ENCODE measurements at places on chromosomes 1 and 21.

DNA sequence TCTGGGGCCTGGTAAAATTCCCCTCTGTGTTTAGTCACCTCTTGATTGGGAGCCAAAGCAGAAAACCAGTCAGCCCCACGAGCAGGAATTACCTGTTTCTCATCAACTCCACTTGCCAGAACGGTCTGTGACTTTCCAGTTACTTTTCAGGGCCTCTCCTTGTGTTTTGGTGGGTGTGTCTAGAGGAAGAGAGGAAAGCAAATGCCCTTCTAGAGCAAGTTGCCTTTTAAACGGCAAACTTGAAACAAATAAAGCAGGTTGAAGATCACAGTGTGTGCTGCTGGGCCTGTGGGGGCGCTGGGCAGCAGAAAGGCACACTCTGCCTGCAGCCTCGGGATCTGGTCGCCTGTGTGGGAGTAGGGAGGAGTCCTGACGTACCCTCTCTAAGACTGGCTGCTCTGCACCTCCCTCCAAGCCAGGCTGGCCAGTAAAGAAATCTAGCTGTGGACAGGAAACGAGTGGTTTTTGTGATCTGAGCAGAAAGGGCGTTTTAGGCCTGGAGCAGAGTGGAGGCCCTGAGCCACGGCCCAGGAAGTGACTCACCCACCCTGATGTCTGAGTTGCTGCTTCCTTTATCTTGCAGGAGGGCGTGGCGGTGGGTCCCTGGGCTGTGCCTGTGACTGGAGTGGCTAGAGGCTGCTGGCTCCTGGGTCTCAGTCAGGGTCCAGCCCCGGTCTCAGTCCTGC, 11.1 kb upstream of the S100A11 start:
- DNase-seq: peak; percentile 65

GRCh38 chr1:24591781-24592180, 35.9 kb downstream of the NCMAP start:
- DNase-seq: no peak

DNA sequence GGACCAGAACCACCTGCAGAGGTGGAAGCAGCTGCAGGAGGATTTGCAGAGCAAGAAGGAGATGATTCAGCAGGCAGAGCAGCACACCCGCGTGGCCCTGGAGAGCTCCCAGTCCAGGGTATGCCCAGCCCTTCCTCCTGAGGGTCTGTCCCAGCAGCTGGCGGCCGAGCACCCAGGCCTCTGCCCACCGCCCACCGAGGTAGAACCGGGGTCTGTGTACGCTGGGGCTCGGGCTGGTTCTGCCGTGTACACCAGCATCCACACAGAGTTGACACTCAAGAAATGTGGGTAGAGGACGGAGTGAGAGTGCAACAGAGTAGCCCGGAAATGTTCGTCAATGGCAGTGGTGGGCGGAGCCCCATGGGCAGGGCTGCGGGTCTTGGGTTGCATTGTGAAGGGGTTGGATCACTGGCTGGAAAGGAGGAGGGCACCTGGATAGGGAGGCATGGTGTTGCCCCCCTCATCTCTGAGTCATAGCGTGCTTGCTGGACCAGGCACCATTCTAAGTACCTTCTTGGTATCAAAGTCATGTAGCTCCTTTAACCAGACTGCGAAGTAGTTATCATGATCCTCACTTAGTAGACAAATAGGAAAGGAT, 5.1 kb upstream of the SMIM1 start:
- DNase-seq: no peak

- no peak for DNase-seq
These were observed 57.1 kb downstream of the TGFB2 start for GRCh38 chr1:218401998-218402785.

DNA sequence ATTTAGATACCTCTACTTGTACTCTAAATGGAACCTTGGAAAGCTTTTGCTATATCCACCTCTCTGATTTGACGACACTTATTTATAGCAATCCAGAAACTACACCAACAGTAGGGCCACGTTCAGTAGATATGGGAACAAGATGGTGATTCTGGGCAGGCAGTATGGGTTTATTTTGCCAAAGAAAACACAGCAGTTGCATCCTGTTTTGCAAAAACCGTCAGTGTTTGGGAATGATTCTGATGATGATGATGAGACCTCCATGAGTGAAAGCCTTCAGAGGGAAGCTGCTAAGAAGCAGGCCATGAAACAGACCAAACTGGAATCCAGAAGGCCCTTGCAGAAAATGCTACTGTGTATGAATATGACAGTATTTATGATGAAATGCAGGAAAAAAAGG, 41.5 kb upstream of the NEXN start:
- DNase-seq: no peak

GRCh38 chr1:94411237-94411636, 7.0 kb upstream of the ABCD3 start:
- DNase-seq: no peak

DNA sequence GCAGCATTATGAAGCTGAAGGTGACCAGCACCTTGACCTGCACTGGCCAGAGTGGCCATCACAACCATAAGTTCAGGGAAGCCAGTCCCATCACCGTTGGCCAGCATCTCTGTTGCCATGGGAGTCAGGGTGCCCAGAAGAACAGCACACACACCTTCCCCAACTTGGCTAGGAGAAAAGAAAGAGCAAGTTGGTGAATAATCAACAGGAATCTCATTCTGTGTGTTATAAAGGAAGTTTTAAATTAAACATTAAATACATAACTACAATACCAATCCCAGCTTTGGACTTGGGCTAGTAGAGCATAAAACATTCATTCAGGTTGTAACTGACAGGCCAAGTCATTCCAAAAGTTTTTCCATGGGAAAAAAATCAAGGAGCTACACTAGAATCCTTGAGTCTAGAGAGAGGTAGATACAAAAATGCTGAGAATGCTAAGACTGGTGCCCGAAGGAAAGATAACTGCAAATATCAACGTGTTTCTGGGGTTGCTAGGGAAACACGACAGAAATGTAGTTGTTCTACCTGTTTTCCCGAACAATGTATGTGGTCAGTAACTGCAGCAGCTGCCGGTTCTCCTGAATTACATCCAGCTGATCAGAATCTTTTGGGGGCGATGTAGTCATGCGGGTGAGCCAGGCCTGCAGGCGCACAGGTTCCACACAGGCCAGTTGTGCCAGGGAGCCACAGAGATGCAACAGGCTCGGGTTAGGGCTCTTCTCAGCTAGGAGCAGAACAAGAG, 45.6 kb downstream of the UBR4 start:
- no peak for DNase-seq

DNA sequence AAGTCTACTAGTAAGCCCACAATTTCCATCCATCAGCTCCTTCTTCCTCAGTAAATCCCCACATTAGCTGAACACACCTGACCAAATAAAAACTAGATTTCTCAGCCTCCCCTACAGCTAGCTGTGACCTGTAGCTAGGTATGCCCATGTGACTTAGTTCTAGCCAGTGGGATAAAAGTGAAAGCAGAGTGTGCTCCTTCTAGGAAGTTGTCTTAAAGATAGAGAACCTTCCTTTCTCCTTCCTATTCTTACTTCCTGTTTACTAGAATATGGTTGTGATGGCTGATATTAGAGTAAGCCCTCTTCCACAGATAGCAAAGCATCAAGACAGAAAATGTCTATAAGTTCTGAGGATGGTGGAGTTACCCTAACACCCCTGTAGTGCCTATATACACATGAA, 67.0 kb downstream of the PIK3R3 start:
- no peak for DNase-seq

DNA sequence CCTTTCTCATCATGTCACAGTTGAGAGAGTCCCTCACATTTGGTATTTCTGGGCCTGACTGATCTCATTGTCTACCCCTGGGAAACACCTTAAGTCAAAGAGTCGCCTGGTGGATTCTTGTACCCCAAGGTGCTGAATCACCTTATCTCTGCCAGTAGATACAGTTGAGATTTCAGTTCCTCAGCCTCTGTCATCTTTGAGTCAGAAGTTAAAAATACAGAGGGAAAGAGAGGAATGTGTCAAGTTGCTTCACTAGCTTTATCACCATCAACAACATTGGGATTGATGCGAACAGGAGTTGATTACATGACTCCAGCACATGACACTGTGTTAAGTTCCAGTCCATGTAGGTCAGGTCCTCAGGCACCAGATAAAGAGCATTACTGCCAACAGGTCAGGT, 513.0 kb downstream of the NUF2 start:
- no peak for DNase-seq

- no peak for DNase-seq
These were observed 139.5 kb upstream of the KCNK2 start for GRCh38 chr1:214943054-214943453.

DNA sequence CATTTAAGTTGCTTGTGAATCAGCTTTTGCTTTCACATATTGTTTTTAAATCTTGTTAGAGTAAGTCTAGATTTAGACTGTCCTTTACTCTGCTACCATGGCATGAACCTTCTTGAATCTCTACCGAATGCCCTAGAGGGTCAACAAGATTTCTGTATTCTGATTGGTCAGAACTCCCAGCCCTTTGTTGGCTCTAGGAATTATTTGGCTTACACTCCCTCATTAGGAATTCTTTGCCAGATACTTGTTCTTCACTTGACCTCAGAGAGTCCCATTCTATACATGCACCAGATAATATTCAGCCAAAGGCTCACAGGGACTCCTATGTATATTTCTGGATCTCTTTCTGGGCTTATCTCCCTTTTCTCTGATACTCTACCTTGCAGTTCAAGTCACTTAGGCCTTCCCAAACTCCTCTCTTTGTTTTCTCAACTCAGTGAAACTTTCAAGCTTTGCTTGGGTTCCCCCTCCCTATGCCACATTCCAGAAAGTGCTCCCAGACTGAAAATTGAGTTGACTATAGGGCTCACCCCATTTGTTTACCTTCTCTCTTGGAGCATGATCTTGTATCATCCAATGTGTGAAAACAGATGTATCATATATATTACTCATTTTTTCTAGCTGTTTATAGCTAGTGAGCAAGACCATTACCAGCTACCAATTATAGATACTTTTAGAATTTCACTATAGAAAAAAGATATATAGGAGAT, 405.0 kb downstream of the PLPP3 start:
- DNase-seq: no peak

- no peak for DNase-seq
These were observed 334.9 kb upstream of the AJAP1 start for GRCh38 chr1:4319496-4319895.

- DNase-seq: no peak
These were observed 11.6 kb upstream of the PADI6 start for GRCh38 chr1:17360272-17360956.

DNA sequence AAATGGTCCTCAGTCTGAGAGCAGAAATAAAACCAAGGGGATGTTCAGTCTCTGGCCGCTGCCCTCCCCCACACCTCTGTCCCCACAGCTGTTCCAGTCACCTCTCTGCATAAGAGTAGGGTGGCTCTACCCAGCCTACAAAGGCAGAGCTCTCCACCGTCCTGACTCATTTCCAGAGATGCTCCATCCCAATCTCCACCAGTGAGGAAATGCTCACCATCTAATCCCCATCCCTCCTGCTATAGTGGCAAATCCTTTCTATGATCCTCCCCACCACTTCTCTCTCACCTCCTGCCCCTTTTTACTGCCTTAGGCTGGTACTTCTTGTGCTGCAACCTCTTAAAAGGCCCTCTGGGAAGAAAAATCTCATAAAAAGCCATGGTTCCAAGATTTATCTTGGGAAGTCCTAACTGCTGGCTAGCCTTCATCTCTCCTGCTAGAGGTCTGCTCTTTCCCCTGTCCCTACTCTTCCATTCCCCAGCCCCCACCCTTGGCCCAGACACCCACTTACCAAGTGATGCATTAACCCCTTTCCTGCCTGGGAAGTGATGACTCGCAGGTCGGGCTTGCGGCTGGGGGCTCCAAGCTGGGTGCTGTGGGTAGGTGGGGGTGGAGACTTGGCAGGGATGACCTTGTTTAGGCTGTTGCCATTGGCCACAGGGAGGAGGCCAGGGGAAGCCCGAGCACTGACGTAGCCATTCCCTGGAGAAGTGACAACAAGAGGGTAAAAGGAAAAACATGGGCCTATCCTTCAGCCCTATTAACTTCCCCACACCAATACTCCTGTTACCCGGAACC, 23.9 kb downstream of the MEF2D start:
- DNase-seq: no peak

GRCh38 chr1:12433323-12434053, 184.5 kb downstream of the DHRS3 start:
- DNase-seq: no peak

- no peak for DNase-seq
These were observed 291.6 kb downstream of the PLPP3 start for GRCh38 chr1:56287721-56288120.

DNA sequence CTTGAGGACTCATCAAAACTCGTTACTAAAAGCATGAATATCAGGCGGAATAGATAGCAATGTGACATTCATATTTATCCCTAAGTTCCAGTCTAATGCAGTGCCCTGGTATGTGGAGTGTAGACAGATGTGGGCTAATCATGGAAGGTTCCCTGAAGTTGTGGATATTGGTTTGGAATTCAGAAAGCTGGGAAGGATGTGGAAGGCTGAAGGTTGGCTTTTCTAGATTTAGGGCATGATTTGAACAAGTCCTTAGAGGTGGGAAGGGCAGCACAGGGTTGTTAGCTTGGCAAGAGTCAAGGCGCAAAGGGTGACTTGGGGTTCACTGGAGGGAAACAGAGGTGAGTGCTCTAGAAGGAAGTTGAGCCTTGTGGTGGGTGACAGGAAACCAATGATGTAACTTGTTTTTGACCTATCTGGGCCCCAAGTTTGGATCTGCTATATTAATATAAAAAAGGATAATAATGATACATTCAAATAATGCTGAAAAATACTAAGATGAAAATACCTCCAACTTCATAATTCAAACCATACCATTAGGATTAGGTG, 21.9 kb downstream of the LGALS8 start:
- no peak for DNase-seq

GRCh38 chr1:155322953-155323728, 2.4 kb downstream of the RUSC1 start:
- peak; percentile 91 for DNase-seq

- DNase-seq: no peak
These were observed 101.6 kb upstream of the PALMD start for GRCh38 chr1:99544328-99544727.

DNA sequence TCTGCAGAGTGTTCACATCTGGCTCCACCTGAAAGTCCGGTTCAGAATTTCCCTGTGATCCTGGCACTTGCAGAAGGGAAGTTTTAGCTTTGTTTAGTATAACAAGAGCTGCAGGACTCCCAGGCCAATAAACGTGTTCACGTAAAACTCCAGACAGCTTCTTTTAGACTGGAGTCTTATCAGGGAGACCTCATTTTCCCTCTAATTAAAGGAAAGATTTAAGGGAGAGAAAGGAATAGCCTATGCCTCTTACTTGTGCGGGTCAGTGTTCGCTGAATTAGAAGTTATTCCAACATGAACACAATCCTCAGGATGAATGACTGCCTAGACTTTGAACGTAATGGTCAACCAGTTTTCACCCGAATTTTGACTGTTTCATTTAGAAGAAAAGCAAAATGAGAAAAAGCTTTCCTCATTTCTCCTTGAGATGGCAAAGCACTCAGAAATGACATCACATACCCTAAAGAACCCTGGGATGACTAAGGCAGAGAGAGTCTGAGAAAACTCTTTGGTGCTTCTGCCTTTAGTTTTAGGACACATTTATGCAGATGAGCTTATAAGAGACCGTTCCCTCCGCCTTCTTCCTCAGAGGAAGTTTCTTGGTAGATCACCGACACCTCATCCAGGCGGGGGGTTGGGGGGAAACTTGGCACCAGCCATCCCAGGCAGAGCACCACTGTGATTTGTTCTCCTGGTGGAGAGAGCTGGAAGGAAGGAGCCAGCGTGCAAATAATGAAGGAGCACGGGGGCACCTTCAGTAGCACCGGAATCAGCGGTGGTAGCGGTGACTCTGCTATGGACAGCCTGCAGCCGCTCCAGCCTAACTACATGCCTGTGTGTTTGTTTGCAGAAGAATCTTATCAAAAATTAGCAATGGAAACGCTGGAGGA, 202.1 kb upstream of the SGIP1 start:
- no peak for DNase-seq
